ENCODE measurements at places on chromosomes 1 and 21. TPM values are rescaled to one million over a fixed set of nuclear protein-coding genes. Genes with fewer than 3 reads are reported as not detected.

VN1R5 gene
- not detected for total RNA-seq

TIMM17A gene
- 51.6 TPM for total RNA-seq

STPG1 gene
- total RNA-seq: 6.7 TPM

MROH9 gene
- not detected for total RNA-seq

TNFAIP8L2 gene
- not detected for total RNA-seq

MAST2 gene
- total RNA-seq: 17.3 TPM

TBX15 gene
- under 0.01 TPM for total RNA-seq

Data from bronchus fibroblast of lung (primary cell).